Amniotic stem cell (primary cell): ENCODE measurements at places on chromosomes 2 and 18.

DNA sequence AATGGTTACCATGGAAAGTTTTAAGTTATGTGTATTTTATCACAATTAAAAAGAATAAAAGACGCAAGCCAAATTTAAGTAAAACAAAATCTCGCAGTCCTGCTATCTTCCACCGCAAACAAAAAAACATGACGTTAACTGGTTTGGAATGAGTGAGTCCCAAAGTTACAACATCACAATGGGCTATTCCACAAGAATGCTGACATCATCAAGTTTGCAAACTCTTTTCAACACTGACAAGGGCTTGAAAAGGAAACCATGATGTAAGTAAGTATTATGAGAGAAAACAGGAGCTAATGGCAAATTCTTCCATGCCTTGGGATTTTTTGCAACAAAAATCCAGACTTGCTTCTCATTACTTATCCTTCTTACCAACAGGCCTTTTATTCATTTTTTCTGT lies 31.1 kb downstream of the SIGLEC15 start:
- DNase-seq, result no peak

GRCh38 chr2:15223887-15224286 lies 337.2 kb downstream of the NBAS start:
- peak; percentile 34 for DNase-seq

DNA sequence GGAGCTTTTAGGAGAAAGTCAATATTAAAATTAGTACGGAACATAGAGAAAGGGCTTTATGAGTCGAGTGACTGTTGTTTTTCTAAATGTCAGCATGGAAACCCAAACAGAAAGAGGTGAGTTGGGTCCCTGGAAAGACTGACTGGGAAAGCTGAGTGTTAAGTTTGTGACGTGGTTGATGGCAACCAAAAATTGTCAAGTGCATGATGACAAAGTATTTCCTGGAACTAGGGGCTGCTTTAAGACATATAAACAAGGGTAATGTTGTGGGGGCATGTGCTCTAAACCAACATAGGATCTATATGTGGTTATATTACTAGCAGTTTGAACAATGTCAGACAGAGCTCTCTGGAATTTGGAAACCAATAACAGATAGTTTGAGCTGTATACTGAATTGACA lies 50.9 kb upstream of the GPD2 start:
- DNase-seq, result no peak

- DNase-seq, result no peak
Measured at GRCh38 chr18:64981915-64982314, 768.9 kb upstream of the CDH7 start.

GRCh38 chr2:129892360-129892759 lies 87.1 kb upstream of the RAB6C start:
- no peak for DNase-seq

- no peak for DNase-seq
Measured at GRCh38 chr2:113119111-113119510, 8.3 kb upstream of the IL1RN start.

- DNase-seq, result no peak
Measured at GRCh38 chr18:51107082-51107481, 77.1 kb downstream of the SMAD4 start.

- DNase-seq, result no peak
Measured at GRCh38 chr2:112229348-112229747, 25.5 kb downstream of the ZC3H8 start.

DNA sequence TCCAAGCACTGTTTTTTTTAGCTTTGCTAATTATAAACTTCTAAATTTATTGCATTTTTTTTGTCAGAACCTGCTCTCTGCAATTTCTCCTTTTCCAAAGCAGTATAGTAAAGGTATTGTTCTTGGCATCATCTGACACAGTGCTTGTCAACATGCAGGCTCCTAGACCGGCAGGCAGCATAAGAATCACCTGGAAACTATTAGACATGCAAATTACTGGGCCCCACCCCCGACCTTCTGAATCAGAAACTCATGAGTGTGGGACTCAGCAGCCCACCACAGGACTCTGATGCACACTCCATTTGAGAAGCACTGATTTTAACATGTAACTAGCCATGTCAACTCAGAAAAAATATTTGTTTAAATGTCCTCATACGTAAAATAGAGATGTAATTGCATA lies 551.1 kb upstream of the CELF4 start:
- DNase-seq, result no peak

- DNase-seq, result no peak
Measured at GRCh38 chr2:177078416-177078815, 134.2 kb upstream of the HNRNPA3 start.

DNA sequence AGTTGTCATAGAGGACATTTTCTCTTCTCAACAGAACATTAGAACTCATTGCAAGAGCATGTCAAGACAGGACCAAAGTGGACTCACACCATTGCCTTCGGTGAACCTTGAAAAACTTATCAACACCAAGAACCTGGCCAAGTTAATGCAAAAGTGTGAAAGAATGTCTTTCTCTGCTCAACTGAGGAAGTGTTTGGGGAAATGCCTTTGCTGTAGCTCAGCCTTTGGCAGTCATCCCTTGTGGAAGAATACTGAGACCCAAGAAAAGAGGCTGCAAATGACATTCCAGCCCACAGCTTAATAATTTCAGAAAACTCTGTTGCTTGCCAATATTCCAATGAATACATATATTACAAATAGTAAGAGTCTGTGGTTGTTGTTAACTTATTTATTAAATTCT lies 728.8 kb upstream of the PIK3C3 start:
- DNase-seq, result no peak

DNA sequence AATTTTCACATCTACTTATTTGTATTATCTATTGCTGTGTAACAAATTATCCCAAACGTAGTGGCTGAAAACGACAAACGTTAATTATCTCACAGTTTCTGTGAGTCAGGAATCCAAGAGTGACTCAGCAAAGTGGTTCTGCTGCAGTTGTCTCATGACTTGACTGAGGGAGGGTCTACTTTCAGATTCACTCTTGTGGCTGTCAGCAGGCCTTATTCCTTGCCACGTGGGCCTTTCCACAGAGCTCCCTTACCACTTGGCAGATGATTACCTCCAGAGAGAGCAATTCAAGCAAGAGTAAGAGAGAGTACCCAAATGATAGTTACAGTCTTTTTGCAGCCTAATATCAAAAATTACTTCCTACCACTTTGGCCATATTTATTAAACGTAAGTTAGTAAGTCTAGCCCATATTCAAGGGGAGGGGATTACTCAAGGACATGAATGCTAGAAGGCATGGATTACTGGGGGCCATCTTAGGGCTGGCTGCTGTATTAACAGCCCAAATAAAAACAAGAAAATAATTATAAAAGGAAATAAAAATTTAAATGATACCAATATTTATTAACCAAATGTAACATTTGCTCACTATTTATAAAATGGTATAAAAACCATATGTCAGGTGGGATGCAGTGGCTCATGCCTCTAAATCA lies 48.7 kb upstream of the NBEAL1 start:
- DNase-seq, result no peak

- no peak for DNase-seq
Measured at GRCh38 chr2:64950226-64951160, 38.7 kb upstream of the SLC1A4 start.

- no peak for DNase-seq
Measured at GRCh38 chr2:179751163-179751809, 110.1 kb downstream of the ZNF385B start.

GRCh38 chr2:239182981-239183791 lies 217.6 kb downstream of the HDAC4 start:
- no peak for DNase-seq

- DNase-seq, result no peak
Measured at GRCh38 chr2:237405605-237406004, 8.4 kb downstream of the COL6A3 start.

DNA sequence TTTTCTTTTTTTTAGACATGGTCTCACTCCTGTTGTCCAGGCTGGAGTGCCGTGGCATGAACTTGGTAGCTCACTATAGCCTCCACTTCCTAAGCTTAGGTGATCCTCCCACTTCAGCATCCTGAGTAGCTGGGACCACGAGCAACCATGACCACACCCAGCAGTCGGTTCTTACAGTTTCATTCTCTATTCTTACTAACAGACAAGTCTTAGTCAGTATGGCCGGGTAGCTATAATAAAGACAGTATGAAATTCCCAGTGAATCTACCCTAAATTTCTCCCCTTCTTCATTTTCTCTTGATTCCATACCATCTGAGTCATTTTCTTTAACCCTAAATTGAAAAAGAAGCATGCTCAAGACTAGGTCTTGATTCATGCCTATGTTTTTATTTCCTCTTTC lies 775.3 kb upstream of the NRXN1 start:
- no peak for DNase-seq

- DNase-seq, result no peak
Measured at GRCh38 chr18:33446604-33447003, 6.1 kb upstream of the CCDC178 start.

- DNase-seq, result no peak
Measured at GRCh38 chr18:59659508-59660170, 37.6 kb downstream of the CCBE1 start.

- DNase-seq, result no peak
Measured at GRCh38 chr2:80529466-80530165, 225.1 kb upstream of the LRRTM1 start.

GRCh38 chr18:53664575-53664974 lies 559.9 kb downstream of the MBD2 start:
- DNase-seq, result no peak

DNA sequence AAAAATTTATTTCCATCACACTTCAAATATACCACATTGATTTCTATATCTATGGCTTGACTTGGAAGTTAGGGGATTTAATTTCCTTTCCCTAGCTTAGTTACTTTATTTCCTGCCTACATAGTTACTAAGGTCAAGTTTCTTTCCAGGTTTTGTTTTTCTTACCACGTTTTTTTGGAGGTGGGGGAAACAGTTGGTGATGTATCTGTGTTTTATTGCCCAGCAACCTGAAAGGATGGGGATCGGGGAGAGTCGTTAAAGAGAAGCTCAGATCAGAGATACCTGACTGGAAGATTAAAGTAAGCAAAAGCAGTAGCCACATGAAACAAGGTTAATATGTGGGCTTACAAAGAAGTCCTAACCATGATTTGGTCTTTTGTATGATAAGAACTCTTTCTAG lies 127.8 kb downstream of the OSBPL6 start:
- no peak for DNase-seq

DNA sequence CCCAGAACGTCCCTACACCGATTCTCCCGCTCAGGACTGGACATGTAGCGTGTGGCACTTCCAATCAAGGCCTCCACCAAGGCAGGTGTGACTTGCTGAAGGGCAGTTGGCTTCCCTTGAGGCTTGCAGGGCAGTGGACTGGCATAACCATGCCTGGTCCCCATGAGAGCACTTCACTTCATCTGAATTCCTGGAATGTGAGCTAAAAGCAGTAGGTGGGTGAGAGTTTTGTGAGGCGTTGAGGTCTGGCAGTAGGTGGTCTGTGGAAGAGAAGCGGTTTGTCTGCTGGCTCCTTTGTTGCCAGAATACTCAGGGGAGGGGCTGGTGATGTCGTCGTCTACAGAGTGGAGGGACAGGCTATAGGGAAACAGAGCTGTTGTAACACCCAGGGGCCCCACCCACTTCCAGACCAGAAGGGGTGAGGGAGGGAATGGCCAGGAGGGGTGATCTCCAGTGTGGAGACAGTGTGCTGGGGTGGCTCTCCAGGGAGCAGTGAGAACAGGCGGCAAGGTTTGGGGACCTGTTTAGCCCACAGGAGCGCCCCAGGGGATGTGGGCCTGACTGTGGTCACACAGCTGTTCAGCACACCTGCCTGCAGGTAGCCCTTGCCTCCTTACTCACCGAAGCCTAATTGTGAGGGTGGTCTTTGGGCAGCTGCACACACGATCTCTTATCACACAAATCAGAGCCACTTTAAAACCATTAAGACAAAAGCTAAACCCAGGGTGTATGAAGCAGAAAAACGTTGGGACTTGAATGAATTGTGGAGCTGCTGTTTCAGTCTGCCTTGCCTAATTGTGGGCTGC lies 21.5 kb upstream of the ALKAL2 start:
- DNase-seq, result no peak

DNA sequence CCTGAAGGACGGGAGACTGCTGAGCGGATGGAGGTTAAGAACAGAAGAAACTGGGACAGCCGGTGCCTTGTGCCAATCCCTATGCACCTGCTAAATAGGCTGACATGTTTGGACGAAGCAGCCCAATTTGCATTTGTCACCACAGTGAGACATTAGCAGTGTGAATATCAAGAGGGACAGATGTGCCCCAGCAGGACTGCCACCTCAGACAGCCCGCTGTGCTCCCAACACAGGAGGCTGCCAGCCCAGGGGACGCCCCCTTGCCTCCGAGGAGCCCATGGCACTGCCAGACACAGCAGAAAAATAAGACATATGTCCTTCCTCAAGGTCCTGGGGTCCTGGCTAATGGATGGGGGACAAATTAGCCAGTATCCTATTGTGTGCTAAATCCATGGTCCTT lies 306.7 kb upstream of the POU3F3 start:
- no peak for DNase-seq

- no peak for DNase-seq
Measured at GRCh38 chr18:5961097-5961827, 65.9 kb upstream of the TMEM200C start.

- DNase-seq, result no peak
Measured at GRCh38 chr18:63348508-63349136, 18.4 kb downstream of the KDSR start.

GRCh38 chr2:19667085-19667484 lies 234.7 kb downstream of the TTC32 start:
- peak; percentile 17 for DNase-seq

DNA sequence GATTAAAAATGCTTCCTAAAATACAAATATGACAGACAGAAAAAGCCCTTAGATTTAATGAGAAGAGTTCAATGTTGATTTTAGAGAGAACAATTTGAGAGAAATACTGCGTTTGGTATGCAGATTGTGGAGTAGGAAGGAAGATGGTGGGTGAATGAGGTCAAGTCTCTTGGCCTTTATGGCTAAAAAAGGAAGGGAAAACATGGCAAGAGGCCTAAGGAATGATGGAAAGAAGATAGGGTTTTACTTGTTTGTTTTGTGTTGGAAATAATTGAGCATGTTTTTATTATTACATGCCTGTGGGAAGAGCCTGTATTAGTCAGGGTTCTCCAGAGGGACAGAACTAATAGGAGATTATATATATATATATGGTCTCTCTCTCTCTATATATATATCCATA lies 318.1 kb downstream of the TRIB2 start:
- DNase-seq, result no peak

DNA sequence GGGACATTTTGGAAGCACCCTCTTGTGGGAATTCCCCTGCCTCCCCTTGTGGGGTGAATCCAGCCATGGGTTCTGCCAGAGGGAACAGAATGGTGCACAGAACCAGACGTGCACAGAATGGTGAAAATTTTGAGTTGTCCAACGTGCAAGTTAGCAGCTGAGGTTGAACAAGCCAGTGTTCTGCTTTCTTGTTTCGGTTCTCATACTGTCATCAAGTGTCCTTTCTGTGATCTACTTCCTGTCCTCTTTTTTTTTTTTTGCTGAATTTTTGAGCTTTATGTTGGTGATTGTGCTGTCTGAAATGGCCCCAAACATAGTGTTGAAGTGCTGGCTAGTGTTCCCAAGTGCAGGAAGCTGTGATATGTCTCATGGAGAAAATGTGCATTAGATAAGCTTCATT lies 21.5 kb upstream of the REEP1 start:
- no peak for DNase-seq
